ENCODE measurements at places on chromosomes 3 and 15. TPM values are rescaled to one million over a fixed set of nuclear protein-coding genes. Genes with fewer than 3 reads are reported as not detected.

- H3K27me3 ChIP-seq: peaks cover 43% of the 10 kb centered on the region
- H3K4me3 ChIP-seq: no peak overlapping the region
- no peak for DNase-seq
- peaks cover 21% of the 10 kb centered on the region for H3K4me1 ChIP-seq
- H3K27ac ChIP-seq: no peak overlapping the region
Measured at GRCh38 chr15:68526269-68526668, 52.5 kb upstream of the CORO2B start.

- H3K36me3 ChIP-seq: peaks cover 53% of the 10 kb centered on the region
- H3K27ac ChIP-seq: no peak overlapping the region
- H3K4me3 ChIP-seq: no peak overlapping the region
- peaks cover 3% of the 10 kb centered on the region for H3K27me3 ChIP-seq
- no peak for DNase-seq
Measured at GRCh38 chr15:44763187-44763586, 26.9 kb downstream of the TRIM69 start.

GRCh38 chr15:28961391-28961790 lies 75.6 kb downstream of the APBA2 start:
- H3K4me3 ChIP-seq: no peak overlapping the region
- H3K36me3 ChIP-seq: no peaks in the 10 kb centered on the region
- peaks cover 4% of the 10 kb centered on the region for H3K27me3 ChIP-seq
- no peak for DNase-seq
- H3K4me1 ChIP-seq: peaks cover 20% of the 10 kb centered on the region

DNA sequence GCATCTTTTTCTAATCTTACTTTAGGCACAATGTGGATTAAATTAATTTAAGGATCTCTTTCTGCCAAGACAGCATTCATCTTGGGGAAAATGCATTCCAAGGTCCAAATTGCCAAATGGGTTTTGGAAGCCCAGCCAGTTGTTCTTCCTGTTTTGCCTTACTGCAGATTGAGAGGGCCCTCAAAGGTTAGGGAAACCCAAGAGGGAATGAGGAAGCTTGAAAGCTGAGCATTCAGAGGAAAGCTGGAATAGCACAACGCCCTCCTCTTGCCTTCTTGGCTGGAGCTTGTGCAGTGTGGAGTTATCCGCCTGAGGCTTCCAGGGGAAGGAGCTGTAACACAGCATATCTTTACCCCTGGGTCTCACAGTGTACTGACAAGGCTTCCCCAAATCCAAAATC lies 18.2 kb upstream of the SACM1L start:
- no peak for DNase-seq
- no peak overlapping the region for H3K4me3 ChIP-seq
- H3K4me1 ChIP-seq: peaks cover 25% of the 10 kb centered on the region
- no peak overlapping the region for H3K27ac ChIP-seq
- H3K27me3 ChIP-seq: no peaks in the 10 kb centered on the region

DNA sequence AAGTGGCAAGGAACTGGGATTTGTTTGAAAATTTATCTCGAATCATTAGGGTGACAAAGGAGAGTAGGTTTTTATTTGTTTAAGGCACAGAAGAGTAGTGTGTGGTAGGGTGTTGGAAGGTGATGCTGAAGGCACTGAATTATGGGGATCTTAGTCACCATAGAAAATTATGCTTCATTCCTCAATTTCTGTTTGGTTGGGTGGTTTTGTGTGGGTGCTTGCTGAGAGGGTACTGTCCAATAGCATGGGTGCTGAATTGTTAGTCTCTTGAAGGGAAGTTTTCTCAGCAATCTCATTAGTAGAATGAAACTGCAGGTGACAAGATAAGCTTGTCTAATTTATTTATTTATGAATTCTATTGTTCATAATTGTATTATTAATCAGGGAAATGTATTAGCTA lies 610.9 kb downstream of the AGBL1 start:
- H3K36me3 ChIP-seq: no peaks in the 10 kb centered on the region
- DNase-seq: no peak
- no peak overlapping the region for H3K27ac ChIP-seq
- no peak overlapping the region for H3K4me3 ChIP-seq

- peaks cover 15% of the 10 kb centered on the region for H3K4me1 ChIP-seq
- H3K27ac ChIP-seq: no peak overlapping the region
- no peaks in the 10 kb centered on the region for H3K36me3 ChIP-seq
- no peak for DNase-seq
- H3K4me3 ChIP-seq: no peak overlapping the region
Measured at GRCh38 chr3:151345859-151346258, 16.5 kb upstream of the P2RY13 start.

DNA sequence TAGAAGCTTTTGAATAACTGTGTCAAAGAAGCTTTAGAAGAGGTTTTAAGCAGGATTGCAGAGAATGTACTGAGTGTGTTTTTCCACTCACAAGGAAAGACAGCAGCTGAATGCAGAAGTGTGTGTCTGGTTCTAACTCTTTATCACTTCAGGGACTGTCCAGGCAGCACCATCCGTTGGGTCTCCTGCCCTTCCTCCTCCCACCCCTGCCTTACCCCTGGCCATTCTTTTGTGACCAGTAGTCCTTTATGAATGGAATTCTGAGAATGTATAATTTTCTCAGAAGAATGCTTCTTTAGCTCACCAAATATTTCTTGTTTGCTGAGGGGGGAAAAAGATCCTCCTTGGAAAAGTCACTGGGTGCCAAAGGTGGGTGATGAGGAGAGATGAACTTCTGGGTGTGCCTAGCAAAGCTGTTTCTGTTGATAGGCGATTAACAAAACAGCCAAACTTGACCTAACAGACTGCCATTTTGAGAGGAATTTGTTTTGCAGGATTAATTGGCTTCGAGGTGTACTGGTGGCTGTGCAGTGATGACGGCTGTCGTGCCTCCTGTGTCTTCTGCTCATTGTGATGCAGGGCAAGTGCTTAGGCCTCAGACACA lies 70.9 kb downstream of the IGF1R start:
- H3K27me3 ChIP-seq: no peaks in the 10 kb centered on the region
- H3K4me1 ChIP-seq: peaks cover 40% of the 10 kb centered on the region
- no peak for DNase-seq
- no peaks in the 10 kb centered on the region for H3K36me3 ChIP-seq
- H3K4me3 ChIP-seq: no peak overlapping the region
- H3K27ac ChIP-seq: no peak overlapping the region

GRCh38 chr3:178646186-178646862 lies 110.1 kb downstream of the KCNMB2 start:
- no peaks in the 10 kb centered on the region for H3K36me3 ChIP-seq
- DNase-seq: no peak
- no peaks in the 10 kb centered on the region for H3K27me3 ChIP-seq
- H3K27ac ChIP-seq: no peak overlapping the region
- H3K4me1 ChIP-seq: no peaks in the 10 kb centered on the region
- no peak overlapping the region for H3K4me3 ChIP-seq

The MME gene
- not detected for total RNA-seq

The HEXA gene
- total RNA-seq: 58.2 TPM

Data from activated T-helper 2 cell treated with anti-CD3 and anti-CD28 coated beads, Interferon-gamma antibody, Interleukin-2, Interleukin-4, amounts not matched to agents 10 μg/mL and 5 μg/mL and 100 μg/mL, durations not matched to agents 14 hours and 24 hours and 36 hours (primary cell).